ENCODE measurements at places on chromosomes 12 and 14.

GRCh38 chr12:9184276-9184675 lies 23.9 kb downstream of the PZP start:
- no peak for DNase-seq

DNA sequence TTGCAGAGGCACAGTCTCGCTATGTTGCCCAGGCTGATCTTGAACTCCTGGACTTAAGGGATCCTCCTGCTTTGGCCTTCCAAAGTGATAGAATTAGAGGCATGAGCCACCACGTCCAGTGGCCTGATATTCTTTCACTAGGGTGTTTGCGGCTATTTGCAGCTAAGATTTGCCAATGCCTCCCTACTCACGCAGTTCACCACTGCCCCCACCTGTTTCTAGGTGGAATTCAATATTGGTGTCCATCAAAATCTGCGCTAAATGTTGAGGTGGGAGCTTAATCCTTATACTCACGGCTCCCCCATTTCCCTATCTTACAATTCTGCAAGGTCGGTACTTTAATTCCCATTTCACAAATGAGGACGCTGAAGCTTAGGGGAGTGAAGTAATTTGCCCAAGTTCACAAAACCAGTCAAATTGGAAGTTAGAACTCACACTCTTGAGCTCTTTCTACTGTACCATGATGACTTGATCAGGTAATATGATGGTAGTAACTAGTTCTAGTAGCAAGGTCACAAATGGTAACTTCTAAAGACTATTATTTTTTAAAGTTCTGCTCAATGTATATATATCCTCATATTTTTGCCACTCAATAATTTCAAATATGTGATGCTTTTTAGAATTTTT lies 22.1 kb upstream of the LRRC9 start:
- DNase-seq: no peak

GRCh38 chr14:32726516-32726915 lies 212.2 kb upstream of the NPAS3 start:
- DNase-seq: no peak

GRCh38 chr12:110475426-110475825 lies 6.8 kb downstream of the FAM216A start:
- no peak for DNase-seq

DNA sequence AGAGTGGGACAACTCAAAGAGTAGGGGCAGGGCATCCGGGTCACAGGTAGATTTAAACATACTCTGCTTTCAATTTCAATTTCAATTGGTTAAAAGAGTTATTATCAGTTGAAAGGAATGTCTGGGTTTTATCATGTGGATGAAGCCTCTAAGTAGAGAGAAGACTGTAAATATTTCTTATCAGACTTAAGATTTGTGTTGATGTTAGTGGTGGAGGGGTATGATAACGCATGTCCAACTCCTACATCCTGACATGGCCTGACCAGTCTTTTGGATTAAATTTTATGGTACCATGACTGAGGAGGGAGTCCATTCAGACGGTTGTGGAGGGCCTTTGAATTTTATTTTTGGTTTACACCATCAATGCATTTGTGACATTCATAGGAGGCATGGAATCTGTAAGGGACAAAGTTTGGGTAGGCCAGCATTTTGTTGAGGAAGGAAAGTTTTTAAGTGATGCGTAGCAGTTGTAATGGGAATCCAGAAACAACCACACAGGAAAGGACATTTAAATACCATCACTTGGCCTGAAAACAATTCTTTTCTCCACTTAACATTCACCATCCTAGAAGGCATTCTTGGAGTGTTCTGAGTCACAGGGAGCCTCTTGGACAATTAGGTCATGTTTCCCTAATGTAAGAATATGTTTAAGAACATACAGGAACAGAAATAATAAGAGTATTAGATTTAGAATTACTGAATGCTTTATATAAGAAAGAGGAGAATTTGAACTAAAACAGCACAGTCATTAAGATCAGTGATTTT lies 371.9 kb downstream of the ATP23 start:
- DNase-seq: peak; percentile 72

GRCh38 chr12:113462998-113463745 lies 8.5 kb downstream of the LHX5 start:
- no peak for DNase-seq
